RPMI7951 (cell line): ENCODE measurements at places on chromosomes 3 and 15.
A peak's percentile ranks its signal among the peaks of the same experiment; 100 is the strongest.

- no peak for DNase-seq
Measured at GRCh38 chr3:55332176-55332575, 154.9 kb downstream of the WNT5A start.

GRCh38 chr3:53230789-53231188 lies 25.0 kb downstream of the TKT start:
- DNase-seq = no peak

GRCh38 chr3:193095366-193095765 lies 145.7 kb upstream of the PLAAT1 start:
- DNase-seq = peak; percentile 5

GRCh38 chr3:32822609-32823498 lies 5.1 kb downstream of the TRIM71 start:
- DNase-seq = no peak
